ENCODE measurements at places on chromosomes 2 and 18. TPM values are rescaled to one million over a fixed set of nuclear protein-coding genes. Genes with fewer than 3 reads are reported as not detected.

The SNTG2 gene
- total RNA-seq: not detected

GRCh38 chr2:70214365-70214764 is 23.5 kb upstream of the C2orf42 start:
- no peak for DNase-seq

DNA sequence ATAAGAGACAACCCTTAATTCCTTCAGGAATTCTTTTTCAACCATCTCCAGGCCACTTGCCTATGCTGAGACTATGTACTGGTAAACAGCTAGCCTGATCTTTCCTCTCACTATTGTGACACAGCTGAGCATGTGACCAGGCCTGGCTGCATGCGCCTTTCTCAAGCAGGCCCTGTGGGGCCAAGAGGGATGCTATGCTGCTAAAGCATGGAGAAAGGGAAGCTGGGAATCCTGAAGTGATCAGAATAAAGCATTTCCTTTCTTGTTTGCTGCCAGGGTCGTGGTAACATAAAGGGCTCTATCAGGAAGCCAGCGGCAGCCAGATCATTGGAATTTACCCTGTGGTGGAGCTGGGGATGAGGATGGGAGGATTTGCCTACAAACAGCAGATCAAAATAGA is 29.8 kb upstream of the LCLAT1 start:
- DNase-seq: no peak

The DHRS9 gene
- 0.22 TPM for total RNA-seq

DNA sequence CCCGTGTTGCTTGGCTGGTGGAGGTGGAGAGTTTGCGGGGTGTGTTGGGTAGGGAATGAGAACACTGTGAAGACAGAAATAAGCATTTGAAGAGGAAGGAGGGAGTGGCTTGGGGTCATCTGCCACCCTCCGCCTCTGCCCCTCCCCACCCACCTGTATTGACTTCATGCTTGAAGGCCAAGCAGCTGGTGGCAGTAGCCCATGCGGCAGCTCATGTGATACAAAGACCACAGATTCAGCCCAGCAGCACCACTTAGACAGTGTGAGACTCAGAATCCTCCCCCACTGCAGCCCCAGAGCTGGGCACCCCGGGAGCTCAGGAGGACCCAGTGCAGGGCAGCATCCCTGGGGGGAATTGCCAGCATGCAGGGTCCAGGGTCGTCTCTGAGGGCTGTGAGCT is 15.4 kb downstream of the NPPC start:
- no peak for DNase-seq

DNA sequence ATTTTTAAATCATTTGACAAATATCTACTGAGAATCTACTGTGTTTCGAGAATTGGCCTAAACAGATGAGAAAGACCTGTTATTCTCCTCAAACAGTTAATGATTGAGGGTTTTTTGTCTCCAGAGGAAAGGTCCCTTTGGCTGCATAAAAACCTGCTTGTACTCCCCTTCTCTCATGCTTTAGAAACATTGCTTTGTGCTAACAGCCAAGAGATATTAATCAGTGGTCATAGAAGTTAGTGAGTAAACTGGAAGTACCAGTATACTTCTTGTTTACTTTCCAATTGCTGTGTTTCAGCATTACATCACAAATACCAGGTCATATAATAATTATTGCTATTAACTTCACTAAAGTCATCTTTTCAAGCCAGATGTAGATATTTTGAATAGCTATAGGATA is 34.1 kb downstream of the ITGB6 start:
- DNase-seq: peak; percentile 73
